CD4-positive, alpha-beta T cell (primary cell): ENCODE measurements at places on chromosomes 16 and 17. TPM values are rescaled to one million over a fixed set of nuclear protein-coding genes. Genes with fewer than 3 reads are reported as not detected.

Gene SNX20
- 26.6 TPM for total RNA-seq

GRCh38 chr17:36879027-36879426 lies 58.2 kb upstream of the LHX1 start:
- no peak for DNase-seq

Gene KRT20
- total RNA-seq: not detected

DNA sequence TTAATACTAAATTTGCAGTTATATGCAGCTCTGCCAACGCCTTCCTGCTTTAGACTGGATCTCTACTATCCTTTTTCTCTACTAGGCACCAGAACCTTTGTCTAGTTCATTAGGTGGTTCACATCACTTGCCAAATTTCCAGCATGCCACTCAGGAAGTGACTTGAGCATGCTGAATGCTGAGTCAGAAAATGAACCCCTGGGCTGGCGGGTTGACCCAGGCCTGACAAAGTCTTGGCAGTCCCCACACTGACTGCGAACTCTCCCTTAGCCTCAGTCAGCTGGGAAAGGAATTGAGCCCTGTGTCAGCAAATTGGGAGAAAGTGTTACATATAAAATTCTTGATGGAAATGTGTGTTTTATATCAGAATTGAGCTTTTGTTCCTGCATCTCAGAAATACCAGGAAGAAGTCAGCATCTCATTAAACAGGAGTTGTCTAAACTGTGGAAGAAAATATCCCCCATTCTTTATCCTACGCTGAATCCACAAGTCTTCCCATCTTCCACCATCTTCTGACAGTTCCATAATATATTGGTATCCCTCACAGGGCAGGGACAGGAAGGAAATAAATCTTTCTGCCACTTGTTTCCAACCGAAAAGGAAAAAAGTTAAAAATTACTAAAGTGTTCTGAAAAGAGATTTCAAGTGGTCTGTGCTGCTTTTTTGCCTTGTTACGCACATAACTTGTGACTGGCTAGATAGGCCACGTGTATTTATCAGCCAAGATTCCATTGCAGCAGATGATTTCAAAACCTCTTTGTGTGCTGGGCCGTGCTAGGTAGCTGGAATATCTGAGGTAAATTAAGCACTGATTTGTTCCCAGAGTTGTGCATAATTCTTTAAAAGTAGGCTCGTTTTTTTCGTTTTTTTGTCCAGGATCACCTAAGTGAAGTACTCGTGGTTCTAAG lies 16.7 kb upstream of the SLC12A3 start:
- no peak for DNase-seq

GRCh38 chr17:41865596-41865893 lies 322 bp upstream of the KLHL11 start:
- no peak for DNase-seq

GRCh38 chr16:89024546-89025060 lies 47.6 kb upstream of the CBFA2T3 start:
- no peak for DNase-seq

DNA sequence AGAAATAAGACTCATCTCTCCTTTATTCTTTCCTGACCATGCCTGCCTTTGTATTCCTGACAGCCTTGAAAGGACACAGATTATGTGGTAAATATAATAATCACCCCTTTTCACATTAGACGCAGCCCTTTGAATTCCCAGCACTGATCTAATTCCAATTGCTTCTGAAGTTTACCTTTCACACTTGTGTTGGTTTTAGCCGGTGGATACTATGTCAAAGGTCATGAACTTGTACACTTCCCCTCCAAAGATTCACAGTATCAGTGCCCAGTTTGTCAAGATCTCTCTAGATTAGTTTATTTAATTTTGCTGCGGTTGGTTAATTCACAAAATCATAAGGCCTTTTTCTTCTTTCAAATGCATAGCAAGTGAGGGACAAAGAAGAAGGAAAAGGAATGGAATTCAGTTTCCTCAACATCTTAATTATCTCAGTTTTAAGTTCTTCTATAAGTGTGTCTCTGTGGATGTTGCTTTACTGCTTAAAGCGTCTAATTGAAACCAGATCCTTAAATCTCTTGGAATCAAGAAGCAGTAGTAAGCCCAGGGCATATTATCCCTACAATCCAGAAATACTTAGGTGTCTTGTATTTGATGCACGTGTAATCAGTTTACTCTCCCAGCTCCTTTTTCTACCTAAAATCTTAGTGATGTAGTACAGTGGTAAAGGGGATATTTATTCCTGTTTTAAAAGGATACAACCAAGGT lies 174.3 kb upstream of the TBX2 start:
- DNase-seq: no peak

Gene CNTNAP1
- 4.4 TPM for total RNA-seq

DNA sequence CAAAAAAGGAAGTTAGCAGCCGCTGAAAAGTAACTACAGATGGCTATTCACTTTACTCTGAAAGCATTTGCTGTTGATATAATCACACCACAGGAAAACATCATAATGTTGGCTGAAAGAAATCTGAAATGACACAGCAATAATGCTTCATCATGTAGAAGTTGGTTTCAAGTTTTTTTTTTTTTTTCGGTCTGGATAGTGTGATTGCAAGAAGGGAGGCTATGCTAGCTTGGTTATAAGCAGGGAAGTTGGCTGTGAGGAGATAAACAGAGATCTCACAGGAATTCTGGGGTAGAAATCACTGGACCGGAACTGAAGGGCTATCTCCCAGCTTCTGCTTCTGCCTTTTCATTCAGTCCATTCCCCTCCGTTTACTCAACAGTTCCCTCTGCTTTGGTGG lies 57.9 kb downstream of the MYO1D start:
- DNase-seq: no peak

- no peak for DNase-seq
Measured at GRCh38 chr17:80080081-80080480, 21.3 kb upstream of the GAA start.

Gene HOXB8
- not detected for total RNA-seq

Gene ARHGDIG
- total RNA-seq: 0.42 TPM

Gene NTHL1
- 2.7 TPM for total RNA-seq

GRCh38 chr16:12674071-12674470 lies 129.6 kb downstream of the CPPED1 start:
- DNase-seq: no peak

Gene AANAT
- total RNA-seq: 0.14 TPM
